H1 (cell line): ENCODE measurements at places on chromosomes 4 and X.

DNA sequence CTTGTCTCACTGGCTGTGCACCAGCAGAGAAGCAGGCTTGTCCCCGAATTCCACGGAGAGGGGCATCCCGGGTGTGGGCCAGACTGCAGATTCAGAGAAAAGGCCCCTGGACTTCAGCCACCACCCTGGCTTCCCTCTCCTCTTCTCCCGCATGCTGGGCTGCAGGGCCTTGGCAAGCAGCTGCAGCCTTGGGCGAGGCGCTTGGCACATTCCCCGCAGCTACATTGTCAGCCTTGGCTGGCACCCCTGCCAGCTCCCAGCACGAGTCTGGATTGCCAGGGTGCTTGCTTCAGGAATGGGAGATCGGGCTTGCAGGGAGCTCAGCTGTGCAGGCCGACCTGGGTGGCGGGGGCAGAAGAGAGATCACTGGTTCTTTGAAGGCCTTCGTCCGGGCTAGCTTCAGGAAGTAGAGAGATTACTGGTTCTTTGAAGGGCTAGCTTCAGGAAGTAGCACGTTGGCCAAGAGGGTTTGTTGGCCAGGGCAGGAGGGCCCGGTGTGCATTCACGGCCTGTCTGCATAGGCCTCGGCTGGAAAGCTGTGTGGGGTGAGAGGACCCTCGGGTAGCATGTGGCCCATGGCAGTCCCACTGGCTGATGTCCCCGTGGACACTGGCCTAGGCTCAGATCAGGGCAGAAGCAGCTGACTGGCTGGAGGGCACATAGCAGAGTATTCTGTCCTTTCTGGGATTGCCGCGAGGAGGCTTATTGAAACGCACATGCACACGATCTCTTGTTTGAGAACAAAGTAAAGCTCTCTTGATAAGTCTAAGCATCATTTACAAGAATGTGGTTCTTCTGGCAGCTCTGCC is 2.7 kb downstream of the ABCD1 start:
- no peak overlapping the region for H3K4me3 ChIP-seq
- peaks cover 6% of the 10 kb centered on the region for H3K4me1 ChIP-seq
- DNase-seq, result no peak
- no peak overlapping the region for H3K27ac ChIP-seq

DNA sequence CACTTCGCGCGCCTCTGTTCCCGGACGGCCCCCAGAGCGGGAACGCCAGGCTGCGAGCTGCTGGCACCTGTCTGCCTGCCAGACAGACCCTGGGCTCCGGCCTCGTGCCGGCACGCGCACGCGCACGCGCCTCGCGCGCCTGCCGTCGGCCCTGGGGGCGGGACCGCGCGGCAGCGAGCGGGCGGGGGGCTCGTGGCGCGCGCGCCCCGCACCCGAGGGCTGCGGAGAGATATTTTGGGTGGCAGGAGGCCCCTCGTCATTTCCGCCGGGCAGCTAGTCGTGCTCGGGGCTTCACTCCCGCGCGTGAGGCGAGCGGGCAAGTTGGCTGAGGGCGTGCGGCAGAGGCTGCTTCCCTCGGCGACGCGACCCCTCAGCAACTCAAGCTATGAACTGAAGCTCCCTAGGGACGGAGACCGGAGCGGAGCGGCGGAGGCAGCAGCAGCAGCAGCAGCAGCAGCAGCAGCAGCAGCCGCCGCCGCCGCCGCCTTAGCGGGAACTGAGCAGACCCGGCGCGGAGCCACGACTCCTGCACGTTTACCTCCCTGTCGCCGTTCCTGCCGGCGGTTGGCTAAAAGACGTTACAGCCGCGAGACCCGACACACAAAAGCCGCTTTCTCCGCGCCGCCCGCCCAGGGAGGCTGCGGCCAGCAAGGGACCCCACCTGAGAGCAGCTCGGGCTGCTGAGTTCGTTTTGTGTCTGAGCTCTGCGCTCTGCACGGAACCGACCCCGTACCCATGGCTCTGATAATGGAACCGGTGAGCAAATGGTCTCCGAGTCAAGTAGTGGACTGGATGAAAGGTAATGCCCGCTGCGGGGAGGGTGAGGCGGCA is at the start of gene CNKSR2:
TSS of gene CNKSR2 (plus strand) at position 256 of the 831 bp plus-strand sequence. CDS start at position 736, 480 bp downstream.
- H3K27me3 ChIP-seq, result no peaks in the 10 kb centered on the region
- H3K4me1 ChIP-seq, result peaks cover 7% of the 10 kb centered on the region; the same call in 1 of the 2 replicates
- H3K4me3 ChIP-seq, result peak within 1 kb of the TSS; percentile 56
- DNase-seq, result peak; percentile 82

DNA sequence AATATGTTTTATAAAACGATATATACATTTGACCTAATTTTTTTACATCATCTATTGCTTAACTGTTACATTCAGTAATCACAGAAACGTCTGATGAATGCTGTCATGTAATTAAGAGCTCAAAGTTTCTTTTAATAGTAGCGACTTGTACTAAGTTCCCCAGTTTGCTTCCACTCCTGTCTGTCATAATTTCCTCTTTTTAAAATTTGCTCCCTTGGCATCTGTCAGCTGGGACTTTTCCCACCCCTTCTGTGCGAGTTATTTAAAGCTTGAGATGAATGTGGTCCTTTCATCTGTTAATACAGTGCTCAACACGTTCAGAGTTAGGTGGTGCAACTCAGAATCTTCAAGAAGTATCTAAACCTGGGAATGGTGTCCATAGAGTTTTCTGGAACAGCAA is 1.2 kb downstream of the RAP1GDS1 start:
- peak overlapping the region; percentile 85 for H3K4me3 ChIP-seq
- H3K27ac ChIP-seq, result no peak overlapping the region
- no peak for DNase-seq

DNA sequence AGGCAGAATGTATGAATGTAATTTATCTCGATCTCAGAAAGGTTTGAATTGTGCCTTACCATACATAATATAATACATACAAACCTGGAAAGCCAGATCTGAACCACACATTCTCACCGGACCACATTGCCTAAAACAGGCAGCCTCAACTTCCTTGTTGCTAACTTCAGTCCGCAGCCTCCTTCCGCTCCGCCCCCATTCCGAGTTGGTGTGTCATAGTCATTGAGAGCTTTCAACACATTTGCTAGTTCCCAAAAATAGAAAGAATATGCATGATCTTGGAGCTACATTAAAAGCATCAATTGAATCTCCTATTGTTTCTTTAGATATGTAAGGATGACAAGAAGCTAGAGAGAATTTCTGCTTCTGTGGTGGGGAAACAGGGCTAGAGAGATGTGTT is 127.2 kb downstream of the ARHGEF9 start:
- no peaks in the 10 kb centered on the region for H3K4me1 ChIP-seq
- no peak overlapping the region for H3K4me3 ChIP-seq
- H3K27me3 ChIP-seq, result no peaks in the 10 kb centered on the region

- DNase-seq, result no peak
Measured at GRCh38 chr4:24209131-24209530, 319.3 kb upstream of the PPARGC1A start.

GRCh38 chr4:139902321-139903320 is 237.0 kb downstream of the MGST2 start:
- no peaks in the 10 kb centered on the region for H3K27me3 ChIP-seq
- no peak overlapping the region for H3K27ac ChIP-seq
- H3K4me1 ChIP-seq, result peaks cover 15% of the 10 kb centered on the region
- no peak overlapping the region for H3K4me3 ChIP-seq
- H3K36me3 ChIP-seq, result no peaks in the 10 kb centered on the region

DNA sequence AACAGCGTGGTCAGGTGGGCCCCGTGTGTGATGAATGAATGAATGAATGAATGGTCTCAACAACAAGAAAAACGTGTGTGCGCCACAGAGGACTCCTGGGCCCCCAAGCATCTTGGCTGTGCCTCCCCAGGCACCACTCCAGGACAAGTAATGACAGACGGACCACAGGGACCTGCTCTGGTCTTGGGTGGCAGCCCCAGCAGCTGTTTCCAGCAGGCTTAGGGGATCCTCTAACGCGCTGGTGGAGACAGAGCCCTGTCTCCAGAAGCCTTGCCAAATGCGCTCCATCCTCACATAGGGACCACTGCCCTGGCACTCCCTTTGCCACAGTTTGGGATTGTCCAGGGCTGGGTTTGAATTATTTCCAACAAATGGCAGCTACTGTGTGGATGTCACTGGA is 39.1 kb downstream of the PSAPL1 start:
- no peaks in the 10 kb centered on the region for H3K27me3 ChIP-seq
- H3K4me3 ChIP-seq, result no peak overlapping the region
- no peak overlapping the region for H3K27ac ChIP-seq
- no peak for DNase-seq
- H3K4me1 ChIP-seq, result no peaks in the 10 kb centered on the region
